ENCODE measurements at places on chromosomes 16 and 17. TPM values are rescaled to one million over a fixed set of nuclear protein-coding genes. Genes with fewer than 3 reads are reported as not detected.

DNA sequence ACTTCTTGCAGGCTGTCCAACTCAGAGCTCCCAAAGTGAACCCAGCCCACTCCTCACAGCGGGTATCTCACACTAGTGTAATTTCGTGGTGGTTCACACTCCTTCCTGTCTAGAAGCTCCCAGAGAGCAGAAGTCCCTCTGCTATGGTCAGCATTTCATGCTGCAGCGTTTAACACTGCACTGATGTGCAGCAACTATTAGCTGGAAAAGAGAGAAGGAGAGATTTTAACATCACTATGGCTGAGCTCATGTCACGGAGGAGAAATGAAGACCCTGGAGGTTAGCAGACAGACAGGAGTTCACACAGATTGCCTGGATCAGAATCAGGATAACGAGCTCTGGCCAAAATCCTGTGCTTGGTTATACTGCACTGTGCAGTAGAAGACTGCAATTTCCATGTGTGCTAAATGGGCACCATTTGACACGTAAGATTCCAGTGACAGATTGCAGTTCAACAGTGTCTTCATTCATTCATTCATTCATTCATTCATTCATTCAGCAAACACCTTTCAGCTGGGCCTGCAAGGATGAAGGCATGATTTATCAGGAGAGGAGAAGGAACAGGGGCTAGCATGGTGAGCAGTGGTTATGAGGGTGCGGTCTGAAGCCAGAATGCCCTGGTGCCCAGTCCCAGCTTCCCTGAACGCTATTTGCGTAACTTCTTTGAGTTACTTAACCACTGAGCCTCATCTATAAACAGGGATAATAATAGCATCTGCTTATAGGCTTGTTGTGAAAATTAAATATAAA, 5.3 kb upstream of the CCL1 start:
- no peak for DNase-seq

GRCh38 chr17:77372444-77373298, 231.9 kb downstream of the SEC14L1 start:
- peak; percentile 80 for DNase-seq

GRCh38 chr17:77316191-77316641, 175.4 kb downstream of the SEC14L1 start:
- DNase-seq: peak; percentile 91

- DNase-seq: no peak
These were observed 20.5 kb upstream of the RASL10B start for GRCh38 chr17:35710950-35711349.

- no peak for DNase-seq
These were observed 44.8 kb downstream of the PECAM1 start for GRCh38 chr17:64345689-64346376.

GRCh38 chr16:63896383-63897109, 1225.3 kb downstream of the CDH11 start:
- no peak for DNase-seq

GRCh38 chr17:70552230-70552981, 383.1 kb downstream of the KCNJ2 start:
- DNase-seq: peak; percentile 58

DNA sequence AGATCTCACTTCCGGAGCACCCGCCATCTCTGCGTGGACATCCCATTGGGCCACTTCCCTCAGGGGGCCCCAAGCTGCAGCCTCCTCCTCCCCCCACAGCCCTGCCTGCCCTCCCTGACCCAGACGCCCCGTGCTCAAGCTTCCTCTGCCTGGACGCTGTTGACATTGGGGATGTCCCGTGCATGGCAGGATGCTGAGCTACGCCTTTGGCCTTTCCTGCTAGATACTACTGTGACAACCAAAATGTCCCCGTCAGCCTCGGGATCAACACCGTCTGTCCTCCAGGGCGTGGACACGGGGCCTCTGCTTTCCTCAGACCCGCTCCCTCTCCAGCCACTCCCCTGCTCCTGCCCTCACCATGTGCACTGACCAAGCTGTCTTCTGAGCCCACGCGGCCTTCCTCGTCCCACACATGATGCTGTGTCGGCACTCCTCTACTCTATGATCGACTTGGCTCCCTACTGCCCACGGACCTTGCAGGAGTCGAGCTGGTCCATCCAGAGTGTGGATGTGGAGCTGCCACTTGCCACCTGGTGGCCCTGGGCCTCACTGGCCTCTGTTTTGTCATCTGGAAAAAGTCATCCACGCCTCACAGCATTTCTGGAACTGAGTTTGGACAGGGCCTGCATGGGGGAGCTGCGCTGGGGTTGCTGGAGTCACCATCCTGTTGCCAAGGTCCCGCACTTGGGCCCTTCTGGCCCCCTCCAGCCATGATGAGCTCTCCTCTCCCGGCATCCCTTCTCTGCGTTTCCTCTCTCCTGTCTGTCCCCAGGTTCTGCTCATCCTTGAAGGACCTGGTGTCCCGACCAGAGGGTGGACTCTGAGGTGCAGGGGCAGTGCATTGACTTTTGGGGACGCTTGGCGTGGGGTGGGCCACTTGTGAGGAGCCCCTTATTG, 221.7 kb upstream of the CIBAR2 start:
- DNase-seq: no peak

DNA sequence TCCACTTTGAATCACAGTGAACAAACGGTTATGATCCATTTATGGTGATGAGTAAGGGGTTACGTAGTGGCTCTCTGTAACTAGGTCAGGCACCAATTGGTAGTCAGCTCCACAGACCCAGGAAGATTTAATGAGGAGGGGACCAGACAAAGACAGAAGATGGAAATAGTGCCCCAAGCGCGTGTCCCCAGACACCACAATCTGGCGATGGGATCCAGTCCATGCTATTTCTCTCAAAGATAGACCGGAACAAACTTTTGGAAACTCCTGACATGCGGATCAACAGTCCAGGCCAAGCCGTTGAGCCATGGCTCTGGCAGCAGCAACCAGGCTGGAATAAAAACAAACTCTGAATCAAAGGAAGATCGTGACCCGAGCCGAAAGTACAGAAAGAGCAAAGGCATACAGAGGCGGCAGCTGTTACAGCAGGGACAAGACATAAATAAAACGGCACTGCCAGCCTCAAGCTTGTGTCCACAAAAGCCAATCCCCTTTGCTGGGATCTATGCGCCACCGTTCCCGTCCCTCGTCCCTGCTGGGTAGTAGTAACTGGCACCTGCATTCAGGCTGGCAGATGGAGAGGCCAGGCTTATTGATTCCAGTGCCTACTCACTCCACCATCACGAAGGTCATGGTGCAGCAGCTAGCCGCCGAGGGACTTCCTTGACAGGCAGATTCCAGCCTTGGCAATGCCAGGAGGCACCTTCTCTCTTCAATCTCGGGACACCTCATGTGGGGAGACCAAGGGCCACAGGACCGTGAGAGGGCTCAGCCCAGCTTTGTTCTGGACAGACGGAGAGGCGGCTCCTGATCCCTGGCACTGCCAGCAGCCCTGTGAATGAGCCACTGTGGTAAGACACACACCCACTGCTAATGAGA, 50.2 kb downstream of the CDH11 start:
- peak; percentile 78 for DNase-seq

GRCh38 chr16:78284957-78285434, 185.5 kb downstream of the WWOX start:
- DNase-seq: no peak

DNA sequence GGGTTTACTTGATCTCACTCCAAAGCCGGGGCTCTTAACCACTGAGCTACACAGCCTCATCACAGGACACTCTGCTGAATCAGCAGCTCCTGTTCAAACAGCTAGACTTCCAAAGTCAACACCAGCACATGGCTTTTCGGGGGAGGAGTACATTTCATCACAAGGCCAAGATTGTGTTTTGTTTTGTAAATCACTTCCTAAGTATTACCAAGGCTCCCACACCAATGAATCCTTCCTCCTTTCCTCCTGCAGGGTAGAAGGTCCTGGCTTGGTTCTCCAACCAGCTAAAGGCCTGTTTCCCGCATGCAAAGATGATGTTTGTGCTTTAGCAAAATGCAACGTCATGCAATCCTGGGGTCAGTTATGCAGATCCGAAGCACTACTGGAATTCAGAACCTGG, 152.5 kb downstream of the XYLT1 start:
- peak; percentile 67 for DNase-seq

- DNase-seq: no peak
These were observed 41.3 kb downstream of the UBN1 start for GRCh38 chr16:4888428-4889135.

DNA sequence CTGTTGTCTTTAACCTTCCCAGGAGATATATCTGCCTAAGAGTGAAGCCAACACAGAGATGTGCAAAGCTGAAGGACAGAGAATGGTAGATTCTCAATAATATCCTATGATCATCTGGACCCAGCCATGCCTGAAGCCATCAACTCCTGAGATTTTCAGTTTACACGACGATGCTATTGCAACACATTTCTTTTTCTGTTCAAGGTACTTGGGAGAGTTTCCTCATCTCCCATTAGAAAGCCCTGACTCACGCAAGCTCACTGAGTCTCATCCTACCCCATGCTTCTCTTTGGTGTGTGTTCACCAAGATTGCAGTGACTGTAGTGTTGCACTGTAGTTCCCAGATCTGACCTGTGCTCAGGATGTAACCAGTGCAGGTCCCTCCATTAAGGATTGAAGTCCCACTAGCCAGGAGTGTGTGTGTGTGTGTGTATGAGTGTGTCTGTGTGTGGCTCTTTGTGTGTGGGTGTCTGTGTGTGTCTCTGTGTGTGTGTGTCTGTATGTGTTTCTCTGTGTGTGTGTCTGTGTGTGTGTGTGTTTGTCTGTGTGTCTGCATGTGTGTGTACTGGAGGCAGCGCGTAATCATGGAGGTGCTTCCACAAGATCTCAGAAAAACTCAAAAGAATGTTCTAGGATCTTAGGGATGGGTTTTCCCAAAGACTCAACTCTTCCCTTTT, 15.5 kb downstream of the CES1 start:
- DNase-seq: no peak

- peak; percentile 55 for DNase-seq
These were observed 3.1 kb upstream of the POLG2 start for GRCh38 chr17:64499805-64500486.

GRCh38 chr17:4310354-4311060, 46.7 kb upstream of the ANKFY1 start:
- peak; percentile 15 for DNase-seq

GRCh38 chr17:62870030-62870541, 62.0 kb upstream of the MARCHF10 start:
- DNase-seq: peak; percentile 94

GRCh38 chr17:13035420-13035819, 17.6 kb upstream of the ELAC2 start:
- DNase-seq: no peak

DNA sequence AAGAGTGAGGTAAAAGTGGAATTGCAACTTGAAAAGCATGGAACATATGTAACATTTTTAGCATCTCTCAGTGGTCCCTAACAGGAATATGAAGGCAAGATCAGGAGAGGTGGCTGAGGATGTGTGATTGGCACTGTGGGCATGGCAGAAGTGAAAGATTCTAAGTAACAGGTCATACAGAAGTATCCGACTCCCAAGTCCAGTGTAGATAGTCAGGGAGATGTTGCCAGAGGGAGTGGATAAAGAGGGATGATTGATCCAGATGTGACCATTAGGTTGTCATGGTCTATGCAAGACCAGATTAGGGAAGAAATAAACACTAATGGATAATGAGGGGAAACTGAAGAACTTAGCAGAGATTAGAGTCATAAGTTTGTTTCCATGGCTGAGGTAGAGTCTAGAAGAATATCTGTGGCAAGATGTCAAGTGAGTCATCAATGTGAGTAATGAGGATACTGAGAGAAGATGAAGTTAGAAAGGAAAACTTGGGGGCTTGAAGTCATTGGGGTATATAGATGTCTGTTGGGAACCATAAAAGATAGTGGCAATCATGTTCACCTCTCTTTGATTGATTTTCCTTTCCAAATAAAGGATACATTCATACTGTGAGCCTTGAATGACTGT, 23.9 kb upstream of the CAPNS2 start:
- peak; percentile 87 for DNase-seq

GRCh38 chr16:1792836-1793577, 498 bp downstream of the IGFALS start:
- DNase-seq: no peak

GRCh38 chr16:46937536-46937935, 35.9 kb downstream of the DNAJA2 start:
- DNase-seq: no peak

DNA sequence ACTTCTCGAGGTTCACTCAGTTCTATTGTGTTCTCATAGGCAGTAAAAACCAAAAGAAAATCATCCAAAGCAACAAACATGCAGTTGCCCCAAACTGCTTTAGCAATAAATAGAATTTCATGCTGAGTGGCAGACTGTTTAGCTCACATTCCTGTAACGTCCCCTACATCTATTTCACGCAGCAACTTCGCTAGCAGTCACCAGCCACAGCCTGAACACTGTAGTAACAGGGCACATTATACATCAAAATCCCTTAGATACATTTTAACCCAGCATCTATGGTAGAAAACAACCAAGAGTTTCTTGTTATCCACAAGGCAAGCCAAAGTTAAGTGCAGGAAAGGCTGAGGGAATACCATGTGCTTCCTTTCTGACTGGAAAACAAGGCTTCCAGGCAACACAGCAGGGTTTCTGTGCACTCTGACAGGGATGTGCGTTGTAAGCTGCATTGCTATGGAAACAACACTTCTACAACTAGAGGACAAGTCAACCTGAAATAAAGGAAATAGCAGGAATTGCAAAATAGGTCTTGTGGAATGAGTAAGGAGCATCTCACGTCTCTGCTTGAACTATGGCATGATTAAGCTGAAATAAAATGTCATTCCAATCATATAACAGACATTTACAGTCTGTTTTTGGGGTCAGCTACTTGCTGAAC, 55.4 kb downstream of the CFDP1 start:
- peak; percentile 98 for DNase-seq

GRCh38 chr17:321386-321941, 31.1 kb downstream of the RPH3AL start:
- no peak for DNase-seq

GRCh38 chr16:50652836-50653425, 28.2 kb downstream of the SNX20 start:
- DNase-seq: no peak

The ENPP7 gene
- total RNA-seq: not detected

The CORO6 gene
- total RNA-seq: 4.2 TPM

The CCL17 gene
- not detected for total RNA-seq

The RNF227 gene
- total RNA-seq: 4.3 TPM

The FNDC8 gene
- not detected for total RNA-seq

The SYCE1L gene
- not detected for total RNA-seq

The ITPRIPL2 gene
- total RNA-seq: 64.7 TPM

The ADGRG1 gene
- 0.89 TPM for total RNA-seq

The PROCA1 gene
- 0.65 TPM for total RNA-seq
